ENCODE measurements at places on chromosomes 5 and 9.

DNA sequence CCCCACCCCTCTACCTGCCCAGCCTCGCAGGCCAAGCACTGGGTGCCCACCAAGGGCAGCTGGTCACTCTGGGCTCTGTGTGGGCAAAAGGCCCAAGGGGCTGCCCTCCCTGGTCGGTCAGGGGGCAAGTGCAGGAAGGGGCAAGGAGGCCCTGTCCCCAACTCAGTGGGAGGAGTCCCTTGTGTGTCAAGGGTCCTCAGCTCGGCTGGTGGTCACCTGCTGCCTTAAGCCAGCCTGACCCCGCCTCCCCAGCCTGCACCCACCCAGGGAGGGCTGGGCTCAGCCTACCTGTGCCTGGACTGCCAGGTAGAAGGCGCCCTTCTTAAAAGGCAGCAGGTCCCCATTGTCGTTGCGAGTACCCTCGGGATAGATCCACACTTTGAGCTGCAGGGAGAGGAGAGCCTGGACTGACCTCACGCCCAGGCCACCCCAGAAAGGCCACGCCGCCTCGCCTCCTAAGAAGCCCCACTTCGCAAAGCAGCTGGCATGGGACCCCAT lies 10.9 kb downstream of the AGPAT2 start:
- DNase-seq, result no peak

DNA sequence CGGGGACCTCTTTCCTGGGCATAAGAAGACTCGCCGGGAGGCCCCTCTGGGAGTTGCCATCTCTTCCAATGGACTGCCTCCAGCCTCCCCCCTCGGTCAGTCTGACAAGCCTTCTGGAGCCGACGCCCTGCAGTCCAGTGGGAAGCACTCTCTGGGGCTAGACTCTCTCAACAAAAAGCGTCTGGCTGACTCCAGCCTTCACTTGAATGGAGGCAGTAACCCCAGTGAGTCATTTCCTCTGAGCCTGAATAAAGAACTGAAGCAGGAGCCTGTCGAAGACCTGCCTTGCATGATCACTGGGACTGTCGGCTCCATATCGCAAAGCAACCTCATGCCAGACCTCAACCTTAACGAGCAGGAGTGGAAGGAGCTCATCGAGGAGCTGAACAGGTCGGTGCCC lies 28.4 kb upstream of the LTC4S start:
- DNase-seq, result no peak

- no peak for DNase-seq
Observed at GRCh38 chr5:159040181-159040580, 59.5 kb downstream of the EBF1 start.

DNA sequence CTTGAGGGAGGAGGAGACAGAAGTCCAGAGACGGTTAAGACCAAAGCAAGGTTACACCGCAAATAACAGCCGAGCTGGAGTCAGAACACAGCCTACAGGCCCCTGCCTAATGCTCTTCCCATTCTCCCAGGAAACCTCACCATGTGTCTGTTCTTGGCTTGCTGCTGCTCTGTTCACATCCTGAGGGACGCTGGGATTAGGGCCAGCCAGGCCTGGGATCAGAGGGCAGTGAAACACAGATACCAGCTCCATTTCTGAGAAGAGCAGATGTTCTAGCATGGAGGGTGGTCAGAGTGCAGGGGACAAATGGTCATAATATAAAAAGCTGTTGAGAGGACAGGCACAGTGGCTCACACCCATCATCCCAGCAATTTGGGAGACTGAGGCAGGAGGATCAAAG lies 124.8 kb upstream of the LARP1 start:
- no peak for DNase-seq

- DNase-seq, result no peak
Observed at GRCh38 chr9:14220256-14220655, 93.7 kb downstream of the NFIB start.

- DNase-seq, result no peak
Observed at GRCh38 chr5:78666041-78666444, 17.5 kb upstream of the LHFPL2 start.

DNA sequence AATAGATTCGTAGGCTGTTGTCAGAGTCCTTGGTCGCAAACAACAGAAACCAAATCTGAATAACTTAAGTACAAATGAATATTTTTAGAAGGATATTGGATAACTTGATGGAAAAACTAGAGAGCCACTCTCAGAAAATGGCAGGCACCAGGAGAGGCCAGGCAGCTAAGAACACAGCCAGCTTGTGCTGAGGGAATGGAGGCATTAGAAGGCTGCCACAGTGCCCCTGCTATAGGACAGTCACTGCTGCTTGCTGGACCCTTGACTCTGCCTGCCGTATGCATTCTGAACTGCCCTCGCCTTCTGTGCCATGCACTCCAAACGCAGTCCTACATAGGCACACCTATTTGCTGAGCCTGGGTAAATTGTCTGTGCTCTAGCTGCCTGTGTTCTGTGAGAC lies 78.6 kb downstream of the MAST4 start:
- DNase-seq, result no peak

- peak; percentile 59 for DNase-seq
Observed at GRCh38 chr9:124242331-124243194, 15.2 kb upstream of the NEK6 start.
